ENCODE measurements at places on chromosomes 5 and 9.
A peak's percentile ranks its signal among the peaks of the same experiment; 100 is the strongest.

- DNase-seq = no peak
Observed at GRCh38 chr5:176714067-176714466, 66.8 kb downstream of the TSPAN17 start.

GRCh38 chr9:78438780-78439179, 141.9 kb downstream of the PSAT1 start:
- peak; percentile 7 for DNase-seq

DNA sequence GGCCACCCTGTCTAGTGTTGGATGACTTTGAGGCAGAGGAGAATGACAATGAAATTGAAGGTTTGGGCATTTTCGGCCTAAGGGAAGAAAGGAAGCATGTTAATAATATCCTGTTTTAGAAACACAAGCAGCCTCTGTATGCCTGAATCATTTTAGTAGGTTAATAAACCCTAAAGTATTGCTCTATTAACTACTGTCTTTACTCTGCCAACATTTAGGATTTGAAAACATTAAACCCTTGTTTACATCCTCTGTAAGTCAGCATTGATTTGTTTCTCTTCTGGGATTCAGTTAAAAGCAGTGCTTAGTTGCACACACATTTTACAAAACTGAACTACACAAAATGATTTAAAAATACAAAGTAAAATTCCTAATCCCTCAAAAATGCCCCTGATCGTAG, 358.9 kb downstream of the ARRDC3 start:
- no peak for DNase-seq

DNA sequence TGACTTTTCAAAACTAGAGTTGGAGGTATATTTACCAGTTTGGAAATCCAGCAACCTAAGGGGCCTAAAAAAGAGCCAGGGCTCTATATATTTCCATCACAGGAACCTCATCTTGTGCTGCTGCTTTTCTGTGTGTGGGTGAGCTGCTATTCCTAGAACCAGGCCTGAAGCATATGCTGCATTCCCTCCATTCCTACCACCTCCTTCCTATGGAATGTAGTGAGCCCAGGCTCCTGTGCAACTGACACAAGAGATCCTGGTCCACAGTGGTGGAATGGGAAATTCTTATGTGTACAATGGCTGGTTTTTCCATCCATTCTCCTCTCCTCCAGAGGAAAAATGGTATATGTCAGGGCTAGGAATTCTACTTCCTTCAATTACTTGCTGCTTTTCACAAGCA, 39.1 kb downstream of the SPEF2 start:
- peak; percentile 7 for DNase-seq

- DNase-seq = no peak
Observed at GRCh38 chr5:139232147-139232724, 34.1 kb upstream of the SIL1 start.

GRCh38 chr5:95669540-95669939, 13.3 kb downstream of the SPATA9 start:
- DNase-seq = peak; percentile 57

DNA sequence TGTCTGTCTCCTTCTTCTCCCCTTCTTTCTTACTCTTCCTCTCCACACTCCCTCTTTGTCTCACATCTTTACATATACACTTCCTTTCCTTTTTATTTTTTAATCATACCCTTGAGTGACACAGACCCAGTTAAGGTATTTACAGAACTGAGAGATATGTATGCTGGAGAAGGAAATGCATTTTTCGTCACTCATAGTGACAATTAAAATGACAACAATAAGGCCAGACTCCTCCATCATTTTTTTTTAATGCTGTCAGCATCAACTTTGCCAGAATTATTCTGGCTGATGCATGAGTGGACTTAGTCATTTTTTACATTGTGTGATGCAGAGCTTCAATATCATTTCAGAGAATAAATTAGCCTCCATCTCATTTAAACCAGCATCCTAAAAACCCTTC, 272.9 kb downstream of the TMEM38B start:
- DNase-seq = no peak

DNA sequence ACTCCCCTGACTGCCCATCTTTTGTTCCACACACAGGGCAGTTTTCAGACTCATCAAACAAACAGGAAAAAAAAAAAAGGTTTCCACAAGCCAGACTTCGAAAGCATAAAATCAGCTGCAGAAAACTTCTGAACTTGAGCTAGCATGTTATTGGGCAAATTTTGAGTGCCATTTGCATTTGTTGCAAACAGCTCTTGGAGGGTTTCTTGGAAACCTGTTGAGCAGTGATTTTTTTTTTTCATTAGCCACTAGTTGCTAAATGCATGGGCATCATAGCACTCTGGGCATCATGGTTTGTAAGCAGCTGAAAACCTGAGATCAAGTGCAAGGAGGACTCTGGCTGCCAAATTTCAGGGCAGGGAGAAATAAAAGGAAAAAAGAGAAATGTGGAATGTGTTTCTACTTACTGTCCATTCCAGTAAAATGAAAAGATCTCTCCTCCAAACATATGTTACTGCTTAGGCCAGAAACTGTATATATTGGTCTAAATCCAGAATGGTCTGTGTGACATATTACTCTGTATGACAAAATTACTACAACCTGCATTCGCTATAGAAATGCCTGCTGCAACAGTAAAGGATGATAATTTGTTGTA, 85.2 kb upstream of the SMIM23 start:
- no peak for DNase-seq

- DNase-seq = no peak
Observed at GRCh38 chr5:91092859-91093783, 290.0 kb downstream of the ARRDC3 start.

- no peak for DNase-seq
Observed at GRCh38 chr9:92501671-92502393, 19.5 kb upstream of the ASPN start.

- no peak for DNase-seq
Observed at GRCh38 chr5:9686216-9686615, 56.1 kb upstream of the TAS2R1 start.

DNA sequence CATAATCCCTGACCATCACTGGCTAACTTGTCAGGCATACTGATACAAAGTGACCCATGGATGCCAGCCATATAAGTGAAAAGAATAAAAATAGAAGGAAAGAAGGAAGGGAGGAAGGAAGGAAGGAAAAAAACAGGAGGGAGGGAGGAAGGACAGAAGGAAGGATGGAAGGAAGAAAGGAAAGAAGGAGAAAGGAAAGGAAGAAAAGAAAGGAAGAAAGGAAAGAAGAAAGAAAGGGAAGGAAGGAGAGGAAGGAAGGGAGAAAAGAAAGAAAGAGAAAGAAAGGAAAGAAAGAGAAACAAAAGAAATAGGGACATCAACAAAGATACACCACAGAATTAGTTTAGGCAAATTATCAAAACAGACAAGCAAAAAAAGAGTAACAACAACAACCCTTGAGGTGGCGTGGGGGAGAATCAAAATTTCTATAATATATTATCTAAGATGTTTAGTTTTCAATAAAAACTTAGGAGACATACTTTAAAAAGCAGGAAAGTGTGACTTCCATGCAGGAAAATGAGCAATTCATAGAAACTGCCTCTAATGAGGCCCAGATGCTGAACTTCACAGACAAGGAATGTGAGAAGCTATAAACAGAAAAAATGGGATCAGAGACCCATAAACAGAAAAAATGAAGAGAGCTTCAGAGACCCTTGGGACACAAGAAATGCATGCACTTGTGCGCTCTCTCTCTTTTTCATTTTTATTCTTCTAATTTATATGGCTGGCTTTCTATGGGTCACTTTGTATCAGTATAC, 96.1 kb upstream of the NFIL3 start:
- no peak for DNase-seq

DNA sequence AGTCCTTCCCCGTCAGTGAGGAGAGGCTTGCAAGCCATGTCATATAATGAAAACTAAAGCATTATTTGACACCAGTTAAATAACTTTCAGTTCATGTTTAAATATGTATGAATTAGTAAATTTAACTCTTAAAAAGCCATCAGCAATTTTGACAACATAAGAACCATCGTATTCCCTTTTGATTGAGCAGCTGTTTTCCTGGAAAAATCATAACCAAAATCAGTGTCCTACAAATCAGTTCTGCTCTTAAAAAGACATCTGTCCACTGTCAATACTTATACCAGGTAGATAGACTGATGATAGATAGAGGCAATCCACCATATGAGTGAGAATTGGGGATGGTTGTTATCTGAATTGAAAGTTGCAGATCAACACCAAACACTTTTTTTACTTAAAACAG, 2.3 kb downstream of the DIRAS2 start:
- no peak for DNase-seq

DNA sequence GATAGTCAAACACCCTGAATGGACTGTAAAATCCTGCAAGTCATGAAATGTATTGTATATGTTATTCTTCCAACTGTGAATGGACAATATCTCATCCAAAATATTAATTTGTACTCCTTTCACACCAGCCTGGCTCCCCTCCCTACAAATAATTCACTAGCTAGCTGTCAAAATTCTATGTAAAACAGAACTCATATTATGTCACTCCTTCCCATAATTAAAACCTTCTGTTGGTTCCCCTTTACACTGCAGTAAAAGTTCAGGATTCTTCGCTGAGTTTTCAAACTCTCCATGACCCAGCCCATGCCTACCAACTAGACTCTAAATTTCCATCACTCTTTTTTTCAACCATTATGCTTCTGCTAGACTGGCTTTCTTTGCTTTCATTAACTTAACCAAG, 857.1 kb downstream of the TAF11L14 start:
- no peak for DNase-seq

DNA sequence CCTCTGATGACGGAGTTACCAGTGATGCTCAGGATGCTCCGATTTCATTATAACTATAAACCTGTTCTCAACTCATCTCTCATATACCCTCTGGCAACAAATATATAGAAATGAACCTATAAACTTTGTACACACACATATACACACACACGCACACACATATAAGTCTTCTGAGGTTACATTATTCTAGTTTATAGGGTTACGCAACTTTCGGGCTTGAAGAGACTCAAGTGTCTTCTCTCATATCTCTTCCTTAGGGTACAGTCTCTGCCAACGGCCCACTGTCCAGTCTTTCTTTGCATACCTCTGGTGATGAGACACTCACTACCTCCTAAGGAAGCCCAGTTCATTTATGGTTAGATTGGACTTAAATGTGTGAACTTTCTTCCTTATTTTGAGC, 69.4 kb upstream of the TBC1D2 start:
- DNase-seq = no peak

- no peak for DNase-seq
Observed at GRCh38 chr9:135016037-135016640, 71.3 kb upstream of the OLFM1 start.

DNA sequence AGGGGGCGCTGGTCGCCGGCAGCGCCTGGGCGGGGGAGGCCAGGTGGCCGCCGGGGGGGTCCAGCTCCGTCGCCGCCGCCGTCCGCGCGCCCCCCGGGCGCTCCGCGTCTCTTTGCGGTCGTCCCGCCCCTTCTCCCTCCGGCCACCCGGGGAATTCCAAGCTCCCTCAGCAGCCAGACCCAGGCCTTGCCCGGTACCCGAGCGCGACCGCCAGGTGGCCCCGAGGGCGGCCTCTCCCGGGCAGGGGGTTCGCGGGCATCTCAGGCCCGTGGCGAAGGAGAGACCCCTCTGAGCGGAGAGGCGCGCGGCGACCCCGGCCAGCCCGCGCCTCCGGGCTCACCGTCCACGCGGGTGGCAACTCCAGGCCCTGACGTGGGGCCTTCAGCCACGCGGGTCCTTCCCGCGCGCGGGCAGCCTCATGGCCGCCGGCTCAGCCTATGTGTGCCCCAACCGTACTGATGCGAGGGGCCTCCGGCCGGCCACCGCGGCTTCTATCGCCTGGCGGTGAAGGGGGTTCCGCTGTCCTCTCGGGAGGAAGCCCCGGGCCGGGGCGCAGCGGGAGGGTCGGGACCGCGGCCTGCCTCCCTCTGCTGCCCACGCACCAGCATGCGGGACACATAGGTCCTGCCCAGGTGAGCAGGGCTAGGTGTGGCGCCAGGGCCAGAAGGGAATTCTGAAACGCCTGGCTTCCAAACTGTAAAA, 529 bp upstream of the NRARP start:
- no peak for DNase-seq

- no peak for DNase-seq
Observed at GRCh38 chr5:154394307-154394706, 51.5 kb upstream of the SAP30L start.

DNA sequence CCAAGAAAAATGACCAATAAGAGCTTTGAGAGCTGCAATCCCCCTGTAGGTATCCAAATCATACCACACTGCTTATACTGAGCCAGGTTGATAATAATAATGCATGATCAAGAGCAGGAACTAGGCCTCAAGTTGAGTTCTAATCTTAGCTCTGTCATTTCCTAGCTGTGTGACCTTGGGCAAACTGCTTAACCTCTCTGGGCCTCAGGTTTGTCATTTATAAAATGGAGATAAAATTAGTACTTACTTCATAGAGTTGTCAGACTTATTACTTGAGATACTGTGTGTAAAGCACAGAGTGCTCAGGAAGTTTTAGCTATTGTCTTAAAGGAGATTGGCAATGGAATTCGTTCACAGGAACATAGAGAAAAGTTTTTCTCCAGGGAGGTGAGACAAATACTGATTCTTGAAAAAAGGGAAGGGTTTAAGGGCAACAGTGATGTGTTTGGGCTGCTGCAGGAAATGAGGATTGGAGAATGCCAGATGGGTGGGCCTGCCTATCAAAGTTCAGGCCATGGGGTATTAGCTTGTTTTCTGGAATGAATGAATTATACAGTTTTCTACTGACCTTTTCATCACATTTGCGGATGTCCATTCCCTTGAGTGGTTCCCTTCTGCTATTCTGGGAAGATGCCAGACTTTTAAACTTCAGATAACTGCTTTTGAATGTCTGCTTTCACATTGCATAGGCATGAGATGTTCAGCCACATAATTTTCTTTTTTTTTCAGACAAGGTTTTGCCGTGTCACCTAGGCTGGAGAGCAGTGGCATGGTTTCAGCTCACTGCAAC, 10.2 kb upstream of the ATP6V0E1 start:
- no peak for DNase-seq

DNA sequence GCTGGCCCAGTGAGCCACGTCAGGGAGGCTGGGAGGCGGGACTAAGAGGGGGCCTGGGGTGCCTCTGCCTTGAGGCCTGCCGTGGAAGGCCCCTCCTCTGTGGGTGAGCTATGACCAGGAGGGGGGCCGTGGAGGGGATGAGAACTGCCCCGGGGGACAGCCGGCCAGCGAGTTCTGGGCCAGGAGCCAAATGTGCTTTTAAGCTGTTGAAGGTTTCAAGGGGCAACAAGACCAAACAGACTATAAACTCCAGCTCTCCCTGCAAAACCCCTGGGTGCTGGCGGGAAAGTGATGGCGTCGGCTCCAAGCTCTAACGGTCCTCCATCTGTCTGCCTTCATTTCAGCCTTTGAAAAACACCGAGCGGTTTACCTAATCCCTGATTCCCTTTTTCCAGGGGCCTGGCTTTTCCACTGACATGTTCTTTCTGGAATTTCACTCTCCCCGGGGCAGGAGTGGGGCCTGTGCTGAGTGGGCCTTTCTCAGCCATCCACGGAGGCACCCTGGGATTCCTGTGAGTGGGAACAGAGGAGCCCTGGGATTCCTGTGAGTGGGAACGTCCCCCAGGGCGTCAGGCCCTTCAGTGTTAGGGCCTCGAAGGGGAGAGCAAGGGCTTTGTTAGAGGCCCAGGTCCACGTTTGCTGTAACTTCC, 65.6 kb downstream of the COL5A1 start:
- no peak for DNase-seq

DNA sequence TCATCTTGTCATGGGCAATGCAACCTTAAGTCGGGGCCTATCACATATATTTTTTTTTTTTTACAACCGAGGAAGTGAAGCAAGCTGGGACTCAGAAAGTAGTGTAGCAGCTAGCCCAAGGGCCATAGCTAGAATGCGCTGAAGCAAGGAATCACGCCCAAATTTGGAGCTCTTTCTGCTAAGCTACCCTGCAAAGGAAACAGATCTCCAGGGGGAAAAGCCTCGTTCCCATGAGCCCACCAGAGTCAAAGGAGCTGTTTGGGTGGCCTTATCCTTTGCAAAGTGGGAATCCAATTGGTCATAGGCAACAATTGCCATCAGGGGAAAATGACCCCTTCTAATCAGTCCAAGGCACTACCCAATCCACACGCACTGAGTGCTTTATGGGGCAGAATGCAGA, 390.4 kb downstream of the EBF1 start:
- no peak for DNase-seq
